ENCODE measurements at places on chromosomes 4 and X.

- DNase-seq = no peak
Measured at GRCh38 chrX:133563705-133564104, 148.4 kb upstream of the GPC4 start.

DNA sequence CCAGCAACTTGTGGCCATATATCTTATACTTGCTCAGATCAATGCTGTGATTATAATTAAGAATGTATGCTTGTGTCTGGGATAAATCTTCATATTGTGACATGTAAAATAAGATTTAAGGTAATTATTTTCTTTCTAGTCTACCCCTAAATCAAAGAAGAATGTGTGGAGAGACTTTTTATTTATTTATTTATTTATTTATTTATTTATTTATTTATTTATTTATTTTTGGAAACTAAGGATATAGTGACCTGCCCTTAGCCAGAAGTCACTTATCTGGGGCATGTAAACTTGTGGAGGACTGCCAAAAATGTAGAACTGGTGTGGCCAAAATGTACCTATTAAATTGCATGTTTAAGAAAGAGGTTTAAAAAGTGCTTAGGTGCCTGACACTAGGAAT, 144.3 kb downstream of the BEND2 start:
- DNase-seq = no peak

DNA sequence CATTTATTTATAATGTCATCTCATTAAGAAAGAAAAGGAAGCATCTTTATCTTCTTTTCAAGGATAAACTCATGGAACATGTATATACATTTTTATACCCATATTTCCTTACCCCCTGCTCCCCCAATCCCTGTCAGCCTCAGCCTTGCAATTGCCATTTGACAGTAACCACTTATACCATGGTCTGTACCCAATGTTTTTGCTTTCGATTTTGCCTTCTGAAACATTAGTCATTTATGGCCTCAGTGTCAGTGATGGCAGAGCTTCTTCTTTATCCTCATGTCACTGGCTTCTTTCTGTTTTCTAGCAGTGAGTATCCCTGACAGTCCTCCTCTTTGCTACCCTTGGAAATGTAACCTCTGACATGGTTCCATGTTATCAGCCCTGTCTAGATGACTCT, 228.4 kb downstream of the SPRY1 start:
- DNase-seq = no peak

DNA sequence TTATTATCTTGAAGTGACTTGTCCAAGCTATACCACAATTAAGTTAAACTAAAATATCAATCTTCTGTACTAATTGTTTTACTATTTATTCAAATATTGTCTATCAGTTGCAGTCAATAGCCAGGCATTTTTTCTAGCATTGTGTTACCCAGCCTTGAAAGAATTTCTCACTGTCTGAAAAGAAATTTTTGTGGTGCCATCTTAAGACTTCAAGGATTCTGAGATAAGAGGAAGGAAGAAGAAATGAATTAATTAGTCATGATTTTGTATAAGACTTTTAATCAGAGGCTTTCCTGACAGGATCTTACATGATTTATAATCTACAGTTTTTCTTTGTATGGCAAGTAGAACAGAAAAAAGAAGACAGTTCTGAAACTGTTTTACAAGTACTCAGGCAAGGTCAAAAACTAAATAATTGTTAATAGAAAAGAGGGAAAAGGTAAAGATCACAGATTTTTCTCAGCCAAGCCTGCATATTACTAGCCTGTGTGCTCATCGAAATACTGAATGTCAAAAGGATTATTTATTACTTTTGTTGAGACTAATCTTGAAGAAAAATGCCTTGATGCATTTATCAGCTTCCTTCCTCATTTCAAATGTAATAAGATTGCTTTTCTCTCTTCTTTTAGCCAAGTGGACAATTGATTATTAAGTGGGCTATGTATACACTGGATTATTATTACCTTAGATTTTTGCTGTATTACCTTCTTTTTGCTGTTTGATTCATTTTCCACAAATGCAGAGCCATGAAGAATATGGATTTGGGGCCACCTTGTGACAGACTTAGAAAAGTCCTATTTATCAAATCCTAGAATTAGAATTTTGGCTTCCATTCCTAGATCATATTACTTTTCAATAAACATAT, 53.8 kb downstream of the CXCL1 start:
- DNase-seq = no peak

DNA sequence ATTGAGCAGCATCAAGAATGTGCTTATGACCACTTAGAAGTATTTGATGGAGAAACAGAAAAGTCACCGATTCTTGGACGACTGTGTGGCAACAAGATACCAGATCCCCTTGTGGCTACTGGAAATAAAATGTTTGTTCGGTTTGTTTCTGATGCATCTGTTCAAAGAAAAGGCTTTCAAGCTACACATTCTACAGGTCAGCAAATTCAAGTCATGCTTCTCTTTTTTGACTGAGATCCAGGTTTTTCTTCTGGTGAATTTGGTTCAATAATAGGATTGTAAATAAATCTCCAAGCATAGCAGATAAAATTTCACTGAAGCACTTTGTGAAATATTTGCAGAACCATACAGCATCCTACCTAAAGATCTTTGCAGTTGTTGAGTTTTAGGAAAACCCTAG, 218.1 kb downstream of the TLL1 start:
- DNase-seq = no peak

DNA sequence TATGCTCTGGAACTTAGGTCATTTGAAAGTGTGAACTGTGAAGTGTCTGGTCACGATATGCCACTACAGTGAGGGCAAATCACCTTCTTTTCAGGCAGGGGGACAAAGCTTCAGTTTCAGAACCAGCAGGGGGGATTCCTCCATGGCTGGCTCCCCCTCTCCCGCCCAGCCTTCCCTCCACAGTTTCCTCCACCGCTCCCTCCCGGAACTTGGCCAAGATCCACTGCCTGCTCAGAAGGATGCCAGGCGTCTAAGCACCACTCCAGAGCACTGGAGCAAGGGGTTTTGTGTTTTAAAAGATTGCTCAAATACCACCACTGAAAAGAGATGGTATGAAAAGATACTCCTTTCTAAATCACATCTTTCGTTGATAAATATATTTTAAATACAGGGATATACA, 126.9 kb downstream of the ELOVL6 start:
- no peak for DNase-seq

- no peak for DNase-seq
Measured at GRCh38 chr4:40228497-40229365, 31.9 kb downstream of the RHOH start.

- no peak for DNase-seq
Measured at GRCh38 chrX:109658391-109658790, 33.4 kb upstream of the KCNE5 start.

DNA sequence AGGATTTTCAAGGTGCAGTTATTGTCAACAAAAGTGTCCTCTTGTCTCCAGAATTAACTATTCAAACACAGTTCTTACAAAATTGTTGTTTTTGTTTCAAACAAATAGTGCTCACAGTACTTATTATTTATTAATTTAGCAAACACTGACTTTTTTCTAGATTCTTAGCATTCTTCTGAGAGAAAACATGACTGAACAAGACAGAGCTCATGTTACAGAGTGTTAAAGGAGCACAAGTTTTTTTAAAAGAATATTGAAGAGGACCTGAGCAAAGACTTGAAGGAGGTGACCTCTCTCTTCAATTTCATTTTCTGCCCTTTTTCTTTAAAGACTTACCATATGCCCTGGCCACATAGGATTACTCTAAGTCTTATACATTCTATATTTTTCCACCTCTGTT, 2220.3 kb upstream of the AGA start:
- DNase-seq = no peak

- peak; percentile 52 for DNase-seq
Measured at GRCh38 chrX:119729408-119730201, 28.8 kb upstream of the SOWAHD start.

GRCh38 chr4:20882500-20882899, 182.2 kb downstream of the PACRGL start:
- DNase-seq = no peak

- DNase-seq = no peak
Measured at GRCh38 chr4:27318740-27319139, 458.1 kb downstream of the STIM2 start.

DNA sequence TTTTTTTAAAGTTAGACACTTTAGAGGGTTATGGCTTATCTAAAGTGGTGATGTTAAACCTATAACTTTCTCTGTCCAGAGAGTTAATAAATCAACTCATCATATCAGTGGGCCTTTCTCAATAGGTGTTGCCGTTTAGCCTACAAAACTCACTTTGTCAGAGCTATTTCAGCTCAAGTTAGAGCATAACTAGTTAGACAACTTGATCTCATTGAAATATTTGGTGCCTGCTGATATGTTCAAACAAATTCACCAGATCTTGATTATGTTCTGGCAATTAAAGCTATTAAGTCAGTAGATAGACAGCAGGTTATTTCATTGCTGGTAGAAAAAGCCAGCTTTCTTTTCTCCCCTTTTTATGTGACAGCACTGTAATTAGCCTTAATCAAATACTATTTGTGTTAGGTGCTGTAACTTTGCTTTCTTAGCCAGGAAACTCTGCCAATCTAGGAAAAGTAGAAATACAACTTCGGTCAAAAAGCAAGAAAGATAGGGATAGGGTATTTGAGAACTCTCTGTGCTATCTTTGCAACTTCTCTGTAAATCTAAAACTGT, 191.8 kb downstream of the MAML3 start:
- no peak for DNase-seq

GRCh38 chr4:149345424-149345823, 470.2 kb downstream of the IQCM start:
- DNase-seq = no peak

DNA sequence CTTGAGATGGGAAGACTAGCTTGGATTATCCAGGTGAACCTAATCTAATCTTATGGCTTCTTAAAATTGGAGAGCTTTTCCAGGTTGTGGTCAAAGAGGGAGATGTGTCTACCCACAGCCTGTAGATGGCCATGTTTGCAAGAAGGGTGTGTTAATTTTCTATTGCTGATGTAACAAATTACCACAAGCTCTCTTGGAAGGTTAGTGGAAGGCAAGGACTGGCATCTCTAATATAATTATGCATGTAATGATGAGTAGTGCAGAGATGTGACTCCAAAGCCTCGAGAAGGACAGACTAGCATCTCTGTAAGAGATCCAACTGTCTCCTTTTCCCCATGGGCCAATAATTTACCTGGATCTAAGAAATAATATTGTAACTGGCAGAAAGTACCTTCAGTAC, 3.2 kb upstream of the ADH1B start:
- no peak for DNase-seq

DNA sequence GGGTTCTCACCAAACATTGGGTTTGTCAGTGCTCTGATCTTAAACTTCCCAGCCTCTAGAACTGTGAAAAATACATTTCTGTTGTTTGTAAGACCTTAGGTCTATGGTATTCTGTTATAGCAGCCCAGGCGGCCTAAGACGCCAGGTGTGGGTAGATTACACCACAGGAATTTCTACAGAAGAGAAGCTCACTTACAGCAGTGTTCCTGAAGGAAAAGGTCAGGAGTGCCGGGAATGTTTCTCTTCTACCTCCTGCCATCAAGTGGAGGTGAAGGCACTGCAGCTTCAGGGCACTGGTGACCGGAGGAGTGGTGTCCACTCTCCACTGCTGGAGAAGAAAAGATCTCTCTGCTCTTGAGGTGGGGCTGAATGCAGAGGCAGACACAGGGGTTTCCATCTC, 45.7 kb downstream of the FHDC1 start:
- no peak for DNase-seq

GRCh38 chrX:51496501-51497291, at the start of gene NUDT11:
TSS of gene NUDT11 (minus strand) at chrX:51496592. CDS start at chrX:51496444, 148 bp downstream.
- no peak for DNase-seq

GRCh38 chrX:39260965-39261364, 459.7 kb downstream of the MID1IP1 start:
- DNase-seq = no peak

GRCh38 chr4:12116009-12116552, 687.4 kb upstream of the HS3ST1 start:
- no peak for DNase-seq

DNA sequence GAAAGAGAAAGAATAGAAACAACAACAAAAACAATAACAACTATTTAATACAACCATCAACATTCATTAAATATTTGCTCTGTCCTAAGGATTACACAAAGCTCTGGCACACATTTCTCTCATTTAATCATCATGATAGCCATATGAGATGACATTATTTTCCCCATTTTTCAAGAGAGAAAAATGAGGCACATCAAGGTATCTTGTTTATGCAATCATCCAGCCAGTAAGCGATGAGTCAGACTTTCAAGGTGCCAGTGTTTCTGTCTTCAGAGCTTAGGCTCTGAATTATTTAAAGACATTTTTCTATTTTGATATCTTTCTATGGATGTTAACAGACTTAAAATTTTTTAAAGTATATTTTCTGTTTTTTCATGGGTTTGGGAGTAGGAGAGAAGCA, 541.8 kb upstream of the SMIM31 start:
- no peak for DNase-seq

GRCh38 chr4:95510145-95510544, 38.6 kb downstream of the UNC5C start:
- no peak for DNase-seq

GRCh38 chr4:109410776-109411175, 22.8 kb upstream of the SEC24B start:
- DNase-seq = no peak

DNA sequence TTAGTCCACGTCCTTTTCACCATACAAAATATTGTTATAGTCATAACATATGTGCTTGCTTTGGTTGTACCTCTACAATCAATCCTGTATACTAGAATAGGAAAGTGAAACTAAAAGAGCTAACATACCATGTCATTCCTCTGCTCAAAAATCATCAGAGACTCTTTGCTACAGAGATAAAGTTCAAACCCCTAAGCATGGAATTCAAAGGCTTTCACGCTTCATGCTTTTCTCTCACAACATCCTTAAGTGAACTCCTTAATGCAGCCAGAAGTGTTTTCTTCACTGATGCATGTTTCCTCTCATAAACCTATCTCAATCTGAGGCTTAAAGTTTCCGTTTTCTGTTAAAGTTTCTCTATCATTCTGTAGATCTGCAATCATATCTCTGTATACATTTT, 744.6 kb upstream of the IGFBP7 start:
- no peak for DNase-seq

- DNase-seq = no peak
Measured at GRCh38 chr4:48698029-48698971, 81.8 kb downstream of the FRYL start.

Measured in NCI-H1694 (cell line).